ENCODE measurements at places on chromosomes 5 and 9.

GRCh38 chr9:124781967-124782660 lies 5.2 kb downstream of the OLFML2A start:
- DNase-seq, result no peak

GRCh38 chr9:23117616-23118015 lies 671.0 kb downstream of the DMRTA1 start:
- DNase-seq, result no peak

- DNase-seq, result no peak
Measured at GRCh38 chr9:127390563-127390962, 6.4 kb upstream of the SLC2A8 start.

DNA sequence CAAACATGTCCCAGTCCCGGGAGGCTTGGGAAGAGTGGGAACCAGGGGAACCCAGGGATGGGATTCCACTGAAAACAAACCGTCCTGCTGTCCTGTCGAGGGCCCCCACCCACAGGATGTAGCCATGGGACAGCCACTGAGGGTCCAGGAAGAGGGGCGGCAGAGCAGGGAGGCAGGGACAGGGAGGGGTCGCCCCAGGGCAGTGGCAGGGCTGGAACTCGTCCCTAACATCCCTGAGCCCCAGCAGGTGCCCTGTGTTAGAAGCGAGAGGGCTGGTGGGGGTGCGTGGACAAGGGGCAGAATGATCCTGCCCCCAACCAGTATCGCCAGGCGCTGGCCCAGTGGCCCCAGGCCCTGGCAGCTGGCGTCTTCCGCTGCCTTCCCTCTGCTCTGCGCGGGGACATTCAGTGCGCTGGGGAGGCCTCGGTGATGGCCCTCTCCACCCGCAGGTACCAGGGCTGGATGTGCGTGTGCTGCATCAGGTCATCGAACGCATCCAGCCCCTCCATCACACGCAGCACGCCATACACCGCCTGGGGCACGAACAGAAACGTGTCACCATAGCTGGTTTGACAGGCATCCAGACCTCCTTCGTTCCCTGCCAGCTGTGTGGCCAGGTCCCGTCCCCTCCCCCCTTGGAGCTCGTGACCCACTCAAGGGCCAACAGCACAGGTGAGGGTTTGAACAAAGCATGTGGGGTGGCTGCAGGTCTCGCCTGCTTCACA lies 6.6 kb downstream of the PTGES2 start:
- no peak for DNase-seq

DNA sequence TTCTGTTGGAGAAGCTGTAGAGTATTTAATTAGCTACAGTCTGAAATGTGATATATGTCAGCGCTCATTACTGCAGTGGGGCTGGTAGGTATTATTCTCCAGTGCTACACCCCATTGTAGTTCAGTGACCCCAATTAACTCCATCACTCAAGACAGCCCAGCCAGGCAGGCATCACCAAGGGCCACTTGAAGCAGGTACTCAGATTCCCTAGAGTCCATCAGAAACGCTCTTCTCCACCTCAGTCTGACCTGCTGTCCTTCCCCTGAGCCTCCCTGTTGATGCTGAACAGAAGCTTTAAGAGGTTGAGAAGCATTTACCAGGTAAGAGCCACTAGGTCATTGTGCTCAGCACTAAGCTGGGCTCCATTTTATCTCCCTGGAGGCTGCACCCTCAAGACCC lies 71.8 kb downstream of the GALNT10 start:
- DNase-seq, result no peak

DNA sequence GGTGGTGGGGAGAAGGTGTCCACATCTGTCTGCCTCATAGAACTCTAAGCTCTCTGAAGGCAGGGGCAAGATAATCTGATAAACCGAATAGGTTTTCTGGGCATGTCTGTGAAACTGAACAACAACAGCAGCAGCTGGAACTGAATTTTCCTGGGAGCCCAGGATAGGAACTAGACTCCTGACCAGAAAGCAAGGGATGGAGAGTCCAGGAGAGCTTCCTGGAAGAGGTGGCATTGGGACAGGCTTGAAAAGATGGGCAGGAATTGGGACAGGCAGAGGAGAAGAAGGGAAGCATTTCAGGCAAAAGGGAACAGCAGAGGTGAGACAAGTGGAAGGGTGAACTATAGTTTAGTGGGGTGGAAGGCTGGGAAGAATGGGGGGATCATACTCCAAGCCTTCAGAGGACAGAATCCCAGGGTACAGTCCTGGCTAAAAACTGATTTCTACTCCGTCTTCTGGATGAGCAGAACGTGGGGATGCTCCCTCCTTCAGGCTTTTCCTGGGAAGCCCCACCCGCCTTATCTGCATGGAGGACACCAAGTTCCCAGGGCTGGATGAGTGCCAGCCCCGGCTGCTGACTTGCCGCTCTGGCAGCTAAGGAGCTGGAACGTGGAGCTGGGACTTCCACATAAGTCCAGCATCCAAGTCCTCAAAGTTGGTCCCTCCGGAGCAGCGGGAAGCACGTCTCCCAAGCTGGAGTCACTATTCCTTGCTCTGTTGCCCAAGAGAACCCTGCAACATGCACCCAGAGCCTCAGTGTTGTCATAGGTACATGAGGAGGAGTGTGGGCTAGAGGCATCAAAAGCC lies 13.9 kb upstream of the KIF12 start:
- DNase-seq, result peak; percentile 69
